ENCODE measurements at places on chromosomes 1 and 21. TPM values are rescaled to one million over a fixed set of nuclear protein-coding genes. Genes with fewer than 3 reads are reported as not detected.

DNA sequence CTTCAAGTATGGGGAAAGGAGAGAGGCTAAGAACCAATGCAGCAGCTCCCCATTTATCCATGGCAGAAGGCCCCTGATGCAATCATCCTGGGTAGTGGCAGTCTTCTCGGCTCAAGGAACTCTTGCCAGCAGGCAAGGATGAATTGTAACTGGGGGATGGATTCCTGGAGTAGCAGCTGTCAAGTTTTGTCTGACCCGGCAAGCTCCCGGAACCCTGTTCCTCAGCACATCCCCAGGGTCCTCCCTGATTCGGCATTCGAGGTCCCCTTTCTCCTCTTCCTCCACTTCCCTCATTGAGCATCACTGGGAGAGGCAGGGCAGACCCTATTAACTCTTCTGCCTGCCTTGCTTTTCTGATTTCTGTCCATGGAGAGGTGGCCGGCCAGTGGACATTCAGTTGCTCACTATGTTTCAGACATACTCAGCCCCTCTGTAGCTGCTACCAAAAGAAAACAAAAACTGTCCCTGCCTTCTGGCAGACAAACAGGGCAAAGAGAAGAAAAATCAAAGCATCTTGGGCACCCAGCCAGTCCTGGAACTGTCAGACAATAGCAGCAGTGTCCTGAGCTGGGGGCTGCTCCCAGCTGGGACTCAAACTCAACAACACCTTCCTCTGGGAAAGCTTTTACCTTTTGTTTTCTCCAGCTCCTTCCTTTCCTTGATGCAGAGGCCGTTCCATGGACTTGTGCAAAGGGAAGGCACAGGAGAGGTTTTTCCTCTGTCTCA, 5.6 kb upstream of the PTCH2 start:
- peak; percentile 44 for DNase-seq

DNA sequence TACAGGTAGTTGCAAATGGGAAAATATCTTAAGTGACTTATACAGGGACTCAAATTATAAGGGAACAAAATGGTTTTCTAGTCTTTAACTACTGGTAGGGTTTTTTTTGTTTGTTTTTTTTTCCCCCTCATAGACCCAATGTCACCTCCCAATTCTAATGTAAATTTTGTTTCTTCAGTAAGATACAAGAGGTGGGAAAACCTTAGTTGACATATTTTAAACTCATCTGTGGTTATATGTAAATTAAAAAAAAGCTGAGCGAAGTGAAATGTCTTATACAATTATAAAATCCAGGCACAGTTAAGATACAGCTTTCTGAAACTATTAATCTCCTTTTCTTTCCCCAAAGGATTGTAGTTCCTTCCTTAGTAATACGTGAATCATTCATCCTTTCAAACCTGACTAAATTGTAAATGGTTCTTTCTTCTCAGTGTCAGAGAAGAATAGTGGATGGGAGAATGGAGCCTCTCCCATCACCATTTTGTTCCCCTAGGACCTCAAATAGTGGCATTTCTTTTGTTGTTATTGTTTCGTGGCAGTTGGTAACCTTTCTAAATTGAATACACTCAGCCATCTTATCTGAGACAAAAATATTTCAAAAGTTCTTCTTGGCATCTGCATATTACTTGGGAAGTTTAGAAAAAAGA, 11.2 kb downstream of the TSEN15 start:
- no peak for DNase-seq

GRCh38 chr1:32918179-32918578, 17.0 kb upstream of the TMEM54 start:
- no peak for DNase-seq

- no peak for DNase-seq
Measured at GRCh38 chr21:15298306-15298705, 233.5 kb upstream of the NRIP1 start.

- DNase-seq, result peak; percentile 76
Measured at GRCh38 chr1:39272027-39272797, 67.7 kb downstream of the MACF1 start.

GRCh38 chr1:158045639-158046038, 52.2 kb downstream of the KIRREL1 start:
- DNase-seq, result peak; percentile 75

GRCh38 chr1:29960876-29961275, 724.6 kb downstream of the PTPRU start:
- no peak for DNase-seq

- DNase-seq, result no peak
Measured at GRCh38 chr21:27209546-27209945, 242.7 kb upstream of the ADAMTS5 start.

- no peak for DNase-seq
Measured at GRCh38 chr21:43944757-43945156, 67.4 kb upstream of the TRAPPC10 start.

GRCh38 chr1:203056516-203056915, 29.3 kb downstream of the MYOG start:
- DNase-seq, result no peak

GRCh38 chr1:178579095-178579494, 66.2 kb downstream of the TEX35 start:
- DNase-seq, result no peak

DNA sequence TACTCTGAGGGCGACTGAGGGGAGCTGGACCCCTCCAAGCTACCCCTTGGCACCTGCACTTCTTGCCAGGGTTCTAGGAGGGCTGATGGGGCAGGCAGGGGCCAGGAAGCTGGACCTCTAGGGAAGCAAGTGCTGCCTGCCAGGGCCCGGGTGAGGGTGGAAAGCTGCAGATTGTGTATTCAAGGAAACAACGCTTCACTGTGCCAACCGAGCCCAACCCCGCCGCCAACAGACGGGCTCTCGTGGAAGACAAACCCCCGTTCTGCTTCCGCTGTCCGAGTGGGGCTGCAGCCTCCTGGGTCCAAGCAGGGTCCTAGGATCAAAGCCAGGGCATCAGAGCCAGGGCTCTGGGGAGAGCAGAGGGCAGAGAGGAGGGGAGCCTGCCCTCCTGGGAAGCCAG, 3.2 kb downstream of the EFHD2 start:
- peak; percentile 62 for DNase-seq

DNA sequence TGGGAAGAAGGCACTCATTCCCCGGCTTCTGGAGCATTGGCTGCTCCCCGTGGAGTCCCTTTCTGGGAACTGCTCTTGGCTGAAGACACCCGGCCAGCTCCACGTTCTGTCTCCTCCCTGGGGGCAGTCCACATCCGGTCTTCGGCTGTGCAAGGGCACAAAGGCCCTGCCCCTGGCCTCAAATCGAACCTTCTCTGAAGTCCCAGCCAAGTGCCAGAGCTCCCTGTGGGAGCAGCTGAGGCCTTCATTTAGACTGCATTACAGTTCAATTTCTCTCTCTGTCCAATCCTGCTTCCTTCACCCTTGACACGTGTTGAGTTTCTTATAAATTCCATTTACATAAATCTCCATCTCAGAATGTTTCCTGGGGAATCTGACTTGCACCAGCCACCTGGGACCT, 132.9 kb upstream of the POU3F1 start:
- no peak for DNase-seq

- DNase-seq, result no peak
Measured at GRCh38 chr1:187338762-187339412, 510.1 kb downstream of the PLA2G4A start.

DNA sequence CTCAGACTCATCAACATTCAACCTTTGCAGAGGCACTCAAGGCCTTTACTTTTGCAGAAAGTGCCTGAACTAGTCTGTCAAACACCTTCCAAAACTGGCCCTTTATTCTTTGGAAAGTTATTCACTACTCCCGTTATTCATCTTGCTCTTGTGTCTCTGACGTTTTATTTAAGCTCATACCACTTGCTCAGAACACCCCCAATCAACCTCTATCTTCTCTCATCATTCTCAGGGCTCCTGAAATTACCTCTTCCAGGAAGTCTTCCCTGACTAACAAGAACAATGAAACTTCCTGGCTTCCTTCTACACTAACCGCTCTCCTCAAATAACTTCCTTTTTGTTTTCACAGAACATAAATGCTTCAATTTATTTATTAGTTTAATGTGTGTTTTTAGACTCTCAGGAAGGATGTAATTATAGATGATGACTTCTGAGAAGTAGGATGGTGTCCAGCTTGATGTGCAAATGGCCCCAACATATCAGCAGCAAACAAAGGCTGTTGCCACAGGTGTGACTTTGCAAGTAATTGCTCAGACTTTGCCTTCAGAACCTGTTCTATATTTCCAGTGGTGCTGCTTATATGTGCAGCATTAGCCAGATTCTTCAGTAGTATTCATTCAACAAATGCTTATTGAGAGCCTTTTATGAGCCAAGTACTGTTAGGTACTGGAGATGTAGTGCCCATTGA, 22.8 kb upstream of the BATF3 start:
- peak; percentile 28 for DNase-seq

DNA sequence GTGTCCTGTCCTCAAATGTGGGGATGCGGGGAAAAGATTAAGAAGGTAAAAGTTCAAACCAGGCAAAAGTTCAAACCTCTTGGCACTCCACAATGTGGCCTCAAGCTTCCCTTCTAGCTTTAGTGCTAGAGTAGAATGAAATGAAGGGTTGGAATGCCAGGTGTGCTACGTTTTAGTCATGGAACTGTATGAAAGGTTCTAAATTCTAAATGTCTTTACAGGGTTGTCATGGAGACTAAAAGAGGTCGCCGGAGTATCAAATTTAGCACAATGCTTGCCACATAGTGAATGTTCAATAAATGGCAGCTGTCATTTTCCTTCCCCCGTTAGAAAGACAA, 57.2 kb upstream of the LRRC8D start:
- peak; percentile 13 for DNase-seq

- peak; percentile 16 for DNase-seq
Measured at GRCh38 chr1:38064197-38064903, 17.8 kb upstream of the POU3F1 start.

GRCh38 chr1:154174654-154175053, 17.2 kb downstream of the TPM3 start:
- no peak for DNase-seq

DNA sequence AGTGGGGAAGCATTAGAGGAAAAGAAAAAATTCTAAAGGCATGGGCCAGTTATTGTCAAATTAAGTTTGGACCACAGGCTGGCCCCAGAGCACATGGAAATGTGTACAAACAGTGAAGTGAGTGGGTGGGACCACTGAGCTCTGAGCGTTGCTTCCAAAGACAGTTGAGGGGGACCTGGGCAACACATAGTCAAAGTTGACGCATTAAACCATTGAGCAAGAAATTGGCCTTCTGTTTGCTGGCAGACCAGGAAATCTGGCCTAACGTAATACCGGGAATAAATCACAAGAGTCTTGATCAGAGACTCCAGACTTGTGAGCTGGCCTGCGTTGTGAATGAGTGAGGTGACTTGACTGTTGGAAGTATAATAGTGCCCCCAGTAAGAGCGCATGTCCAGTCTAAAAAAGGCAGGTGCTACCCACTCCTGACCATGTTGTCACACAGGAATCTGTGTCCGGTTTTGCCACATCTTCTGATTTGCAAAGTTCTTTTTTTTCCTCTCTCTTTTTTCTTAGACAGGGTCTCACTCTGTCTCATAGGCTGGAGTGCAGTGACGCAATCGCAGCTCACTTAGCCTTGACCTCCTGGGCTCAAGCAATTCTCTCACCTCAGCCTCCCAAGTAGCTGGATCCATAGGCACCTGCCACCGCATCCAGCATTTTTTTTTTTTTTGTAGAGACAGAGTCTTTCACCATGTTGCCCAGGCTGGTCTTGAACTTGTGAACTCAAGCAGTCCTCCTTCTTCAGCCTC, 10.7 kb downstream of the EPHB2 start:
- DNase-seq, result no peak

DNA sequence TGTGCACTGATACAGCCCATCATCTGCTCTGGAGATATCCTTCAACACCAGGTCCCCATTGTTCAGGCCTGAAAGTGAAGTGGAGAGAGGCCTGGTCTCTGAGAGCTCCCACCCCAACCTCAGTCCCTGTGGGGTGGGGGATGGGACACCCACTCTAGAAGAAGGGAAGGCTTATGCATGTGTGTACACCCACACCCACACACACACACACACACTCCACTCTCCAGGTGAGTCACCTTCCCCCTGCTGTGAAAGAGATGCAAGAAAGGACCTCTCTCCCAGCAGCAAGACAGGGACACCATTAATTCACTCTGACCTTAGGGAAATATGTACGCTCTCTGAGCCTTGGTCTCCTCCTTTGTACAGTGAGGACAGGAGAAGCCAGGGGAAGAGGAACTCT, 5.9 kb downstream of the VSIG8 start:
- no peak for DNase-seq

- DNase-seq, result no peak
Measured at GRCh38 chr1:77016386-77016985, 149.2 kb downstream of the ST6GALNAC5 start.

- DNase-seq, result peak; percentile 47
Measured at GRCh38 chr21:45142469-45143308, 68.3 kb downstream of the ADARB1 start.

DNA sequence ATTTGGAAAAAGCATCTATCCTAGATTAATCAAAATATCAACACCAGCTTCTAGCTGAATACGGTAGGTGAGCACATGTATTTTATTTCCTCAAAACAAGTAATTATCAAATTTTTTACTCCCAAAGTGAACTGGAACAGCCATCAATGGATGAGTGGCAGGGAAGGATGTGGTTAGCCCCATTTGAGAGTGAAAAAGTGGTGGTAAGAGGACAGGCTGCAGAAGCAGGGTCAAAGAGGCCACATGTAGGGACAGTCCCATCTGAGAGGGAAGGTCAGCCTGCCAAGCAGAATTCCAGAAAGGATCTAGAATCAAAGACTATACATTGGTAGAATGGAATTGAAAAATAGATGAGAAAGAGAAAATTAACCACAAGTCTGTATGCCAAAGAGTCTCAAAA, 163.8 kb downstream of the SMYD3 start:
- DNase-seq, result no peak

DNA sequence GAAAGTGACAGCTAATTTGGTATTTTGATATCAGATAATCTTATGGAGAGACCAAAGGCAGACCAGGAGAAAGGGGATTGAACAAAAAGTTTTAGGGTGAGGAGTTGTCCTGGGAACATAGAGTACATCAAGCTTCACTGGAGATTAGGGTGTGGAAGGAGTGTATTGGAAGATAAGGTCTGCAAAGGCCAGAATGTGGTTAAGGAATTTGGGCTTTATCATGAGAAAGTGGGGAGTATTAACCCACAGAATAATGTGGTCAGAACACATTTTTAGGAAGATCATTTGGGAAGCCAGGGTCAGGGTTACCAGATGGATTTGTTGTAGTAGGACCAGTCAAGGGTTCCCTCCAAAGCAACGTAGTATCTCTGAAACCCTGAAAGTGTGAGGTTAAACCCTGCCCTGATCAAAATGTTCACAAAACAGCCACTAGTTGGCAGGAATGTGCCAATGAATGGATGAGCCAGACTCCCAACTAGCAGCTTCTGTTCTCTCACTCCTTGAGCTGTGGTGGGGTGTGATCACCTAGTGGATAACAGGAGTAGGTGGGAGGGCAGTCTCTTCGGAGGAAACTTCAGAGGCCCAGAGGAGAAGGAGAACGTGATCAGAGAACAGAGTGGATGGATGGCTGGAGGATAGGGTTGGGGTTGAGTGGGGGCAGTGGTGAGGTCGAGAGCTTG, 35.8 kb downstream of the SLC2A1 start:
- peak; percentile 84 for DNase-seq

The SPATA45 gene
- total RNA-seq, result not detected

The TCEA3 gene
- 1.7 TPM for total RNA-seq

The SPRR2B gene
- total RNA-seq, result not detected

The ROR1 gene
- 0.17 TPM for total RNA-seq

The ADGRL4 gene
- total RNA-seq, result 157 TPM

The AJAP1 gene
- 0.05 TPM for total RNA-seq

The IVL gene
- not detected for total RNA-seq

The CLCNKB gene
- total RNA-seq, result 0.34 TPM

The MAP3K21 gene
- total RNA-seq, result 1.4 TPM

The PLA2G2C gene
- total RNA-seq, result not detected

The CYP4Z1 gene
- not detected for total RNA-seq

The ZMYND12 gene
- total RNA-seq, result 0.47 TPM

The DMRTA2 gene
- not detected for total RNA-seq

The NHLH1 gene
- total RNA-seq, result under 0.01 TPM

The SNAP47 gene
- total RNA-seq, result 44.9 TPM

The EYA3 gene
- total RNA-seq, result 18.8 TPM

The SH2D5 gene
- total RNA-seq, result under 0.01 TPM

All from dermis blood vessel endothelial cell (primary cell).